ENCODE measurements at places on chromosomes 13 and 19.

DNA sequence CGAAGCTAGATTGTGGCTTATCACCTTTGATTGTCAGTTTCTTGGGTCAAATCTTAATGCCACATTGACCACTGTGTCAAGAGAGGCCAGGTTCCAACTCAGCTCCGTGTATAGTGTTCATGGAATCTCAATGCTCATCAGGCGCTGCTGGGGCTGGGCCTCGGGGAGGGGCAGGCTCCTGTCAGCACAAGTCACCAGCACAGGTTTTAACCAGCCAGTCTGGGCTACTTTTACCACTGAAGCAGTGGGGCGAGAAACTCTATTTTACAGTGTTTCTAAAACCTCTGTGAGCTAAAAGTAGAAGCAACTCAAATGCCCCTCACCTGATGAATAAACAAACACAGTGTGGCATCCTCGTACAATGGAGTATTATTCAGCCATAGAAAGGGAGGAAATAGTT lies 118.7 kb upstream of the GJB6 start:
- no peak for DNase-seq

DNA sequence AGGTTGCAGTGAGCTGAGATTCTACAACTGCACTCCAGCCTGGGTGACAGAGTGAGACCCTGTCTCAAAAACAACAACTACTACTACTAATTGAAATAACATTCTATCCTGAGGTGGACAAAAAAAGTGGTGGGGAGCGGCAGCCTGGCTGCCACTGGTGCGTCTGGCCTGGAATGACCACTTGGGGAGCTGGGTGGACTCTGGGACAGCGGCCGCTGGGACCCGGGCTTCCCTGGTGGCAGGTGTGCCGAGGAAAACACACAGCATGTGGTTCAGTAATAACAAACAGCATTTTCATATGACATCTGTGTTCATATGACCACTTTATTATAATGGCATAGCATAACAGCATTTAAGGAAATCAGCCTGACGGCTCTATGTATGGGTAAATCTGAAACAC lies 33.9 kb downstream of the TFDP1 start:
- DNase-seq, result no peak

DNA sequence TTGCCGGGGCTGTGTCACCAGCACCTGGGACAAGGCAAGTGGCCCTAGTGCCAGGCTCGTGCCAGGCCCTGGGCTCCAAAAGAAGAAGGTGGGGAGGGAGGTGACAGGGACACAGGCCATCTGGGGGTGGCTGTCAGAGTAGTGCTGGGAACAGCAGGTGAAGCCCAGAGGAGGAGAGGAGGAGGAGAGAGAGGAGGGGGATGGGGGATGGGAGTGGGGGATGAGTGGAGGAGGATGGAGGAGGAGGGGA lies 18.7 kb downstream of the LSM4 start:
- no peak for DNase-seq

DNA sequence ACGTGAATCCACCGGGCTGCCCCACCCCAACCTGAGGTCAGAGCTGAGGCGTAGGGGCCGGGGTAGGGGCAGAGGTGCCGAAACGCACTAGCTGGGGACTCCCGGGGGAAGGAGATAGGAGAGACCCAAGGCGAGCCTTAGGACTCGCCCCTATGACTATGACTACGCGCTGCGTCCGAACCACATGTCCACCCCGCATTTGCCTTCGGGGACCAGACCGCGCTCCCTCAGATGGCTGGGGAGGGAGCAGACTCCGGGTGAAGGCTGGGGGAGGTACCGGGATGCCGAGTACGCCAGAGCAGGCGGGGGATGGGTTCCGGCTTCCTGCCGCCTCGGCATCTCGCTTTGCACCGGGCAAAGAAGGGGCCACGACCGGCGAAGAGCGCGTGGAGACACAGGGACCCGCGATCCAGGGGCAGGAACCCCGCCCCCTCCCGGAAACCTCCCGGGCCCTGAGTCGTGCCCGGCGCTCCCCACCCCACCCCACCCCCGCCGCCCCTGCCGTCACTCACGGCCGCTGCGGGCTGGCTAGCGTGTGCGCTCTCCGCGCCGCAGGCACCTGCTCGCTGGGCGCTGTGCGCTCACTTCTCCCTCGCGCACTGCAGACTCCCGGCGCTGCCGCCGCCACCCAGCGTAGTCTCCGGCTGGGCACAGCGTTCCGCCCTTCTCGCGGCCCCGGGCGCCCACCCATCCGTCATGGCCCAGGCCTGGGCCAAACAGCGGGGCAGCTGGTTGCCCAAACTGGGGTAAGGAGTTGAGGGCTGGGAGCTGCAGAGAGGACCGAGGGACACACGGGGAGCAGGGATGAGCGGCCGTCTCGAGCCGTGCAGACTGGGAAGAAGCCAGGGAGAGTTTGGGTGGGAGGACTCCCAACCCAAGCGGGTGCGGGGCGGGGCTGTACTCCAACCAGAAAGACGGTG lies 622 bp upstream of the VSTM2B start:
- DNase-seq, result no peak

- DNase-seq, result no peak
Measured at GRCh38 chr13:46490129-46490528, 62.8 kb upstream of the LRCH1 start.
